HEK293T (cell line): ENCODE measurements at places on chromosomes 11 and 22.

- DNase-seq: no peak
These were observed 372.7 kb downstream of the BUD13 start for GRCh38 chr11:116400081-116400480.

- no peak for DNase-seq
These were observed 68.0 kb downstream of the RSF1 start for GRCh38 chr11:77752516-77752915.

DNA sequence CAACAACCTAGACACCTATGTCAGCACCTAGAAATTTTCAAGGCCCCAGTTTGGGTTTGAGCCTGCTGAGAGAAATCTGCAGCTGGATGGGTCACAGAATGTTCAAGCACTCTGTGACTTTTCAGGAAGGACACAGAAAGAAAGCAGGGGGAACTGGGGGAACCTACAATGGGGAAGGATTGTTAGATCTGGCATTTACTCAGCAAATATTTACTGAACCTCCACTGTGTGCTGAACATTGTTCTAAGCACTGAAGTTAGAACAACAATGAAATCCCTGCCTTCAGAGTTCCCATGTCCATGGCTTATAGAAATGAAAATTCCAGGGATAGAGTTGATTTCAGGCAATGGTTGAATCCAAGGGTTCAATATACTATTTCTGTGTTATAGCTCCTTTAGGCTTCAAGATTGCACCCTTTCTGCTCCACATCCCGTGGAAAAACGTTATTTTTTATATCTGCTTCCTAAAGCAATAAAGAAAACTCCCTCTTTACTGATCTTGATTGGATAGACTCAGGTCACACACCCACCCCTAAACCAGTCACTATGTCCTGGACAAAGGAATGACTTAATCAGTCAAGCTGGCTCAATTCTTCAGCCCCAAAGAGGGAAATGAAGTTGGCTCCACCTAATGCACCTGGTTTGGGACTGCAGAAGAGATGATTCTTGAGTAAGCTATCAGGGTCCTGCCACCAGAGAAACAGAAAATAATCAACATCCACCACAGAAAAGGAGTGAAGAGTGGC lies 95.1 kb downstream of the OR5AK2 start:
- no peak for DNase-seq

- no peak for DNase-seq
These were observed 9.3 kb upstream of the ACAT1 start for GRCh38 chr11:108112057-108112456.
